ENCODE measurements at places on chromosomes 6 and 20.

GRCh38 chr20:60630609-60631008, 621.5 kb upstream of the CDH4 start:
- no peak for DNase-seq

DNA sequence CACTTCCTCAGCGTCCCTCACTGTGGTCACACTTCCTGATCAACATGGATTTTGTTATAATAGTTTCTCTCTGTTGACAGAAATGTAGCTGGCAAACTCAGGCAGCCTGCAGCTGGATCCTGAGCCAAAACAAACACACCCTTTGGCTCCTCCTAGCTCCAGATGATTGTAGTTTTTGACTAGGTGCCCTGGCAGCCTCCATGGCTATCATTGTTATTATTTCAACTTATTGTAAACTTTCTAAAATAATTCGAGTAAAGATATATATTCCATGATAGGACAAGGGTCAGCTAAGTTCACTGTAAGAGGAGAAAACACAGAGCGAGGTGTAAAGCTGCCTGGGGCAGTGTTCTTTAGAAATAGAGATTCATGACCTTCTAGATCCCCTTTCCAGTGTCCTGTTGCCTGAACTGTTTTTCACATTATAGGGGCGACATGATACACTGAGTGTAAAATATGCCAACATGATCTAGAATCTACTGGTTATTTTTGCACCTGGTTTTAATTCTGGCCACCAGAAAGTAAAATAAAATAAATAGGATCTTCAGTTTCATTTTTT, 98.2 kb upstream of the HDGFL1 start:
- no peak for DNase-seq

DNA sequence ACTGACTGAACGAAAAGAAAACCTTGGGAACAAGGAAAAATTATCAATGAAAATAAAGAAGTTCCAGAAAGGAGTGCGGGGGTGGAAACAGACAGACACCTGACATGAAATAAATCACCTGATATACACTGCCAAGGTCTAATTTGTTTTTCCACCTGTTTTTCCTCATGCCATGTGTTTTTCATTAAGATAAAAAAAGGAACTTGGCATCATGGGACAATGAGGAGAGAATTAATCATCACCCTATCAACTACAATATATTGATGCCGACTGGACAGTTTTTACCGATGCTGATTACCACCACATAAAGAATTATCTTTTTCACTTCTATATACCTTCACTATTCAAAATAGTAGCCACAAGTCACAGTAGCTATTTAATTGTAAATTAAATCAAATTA, 233.2 kb downstream of the ARHGAP18 start:
- DNase-seq: no peak

- no peak for DNase-seq
These were observed 180.2 kb downstream of the MAFB start for GRCh38 chr20:40508821-40509220.

DNA sequence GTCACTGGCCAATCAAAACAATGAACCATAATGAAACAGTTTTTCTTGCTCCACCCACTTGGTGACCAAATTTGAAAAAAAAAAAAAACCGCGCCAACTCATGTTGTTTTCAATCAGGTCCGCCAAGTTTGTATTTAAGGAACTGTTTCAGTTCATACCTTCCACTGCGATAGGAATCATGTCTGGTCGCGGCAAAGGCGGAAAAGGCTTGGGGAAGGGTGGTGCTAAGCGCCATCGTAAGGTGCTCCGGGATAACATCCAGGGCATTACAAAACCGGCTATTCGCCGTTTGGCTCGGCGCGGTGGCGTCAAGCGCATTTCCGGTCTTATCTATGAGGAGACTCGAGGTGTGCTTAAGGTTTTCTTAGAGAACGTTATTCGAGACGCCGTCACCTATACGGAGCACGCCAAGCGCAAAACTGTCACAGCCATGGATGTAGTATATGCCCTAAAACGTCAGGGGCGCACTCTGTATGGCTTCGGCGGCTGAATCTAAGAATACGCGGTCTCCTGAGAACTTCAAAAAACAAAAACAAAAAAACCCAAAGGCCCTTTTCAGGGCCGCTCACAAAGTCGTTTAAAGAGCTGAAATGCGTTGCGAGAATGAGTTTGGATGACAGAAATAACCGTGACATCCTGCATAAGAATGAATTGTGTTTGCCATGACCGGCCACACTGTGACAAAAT, 16.7 kb downstream of the HFE start:
- DNase-seq: peak; percentile 77

DNA sequence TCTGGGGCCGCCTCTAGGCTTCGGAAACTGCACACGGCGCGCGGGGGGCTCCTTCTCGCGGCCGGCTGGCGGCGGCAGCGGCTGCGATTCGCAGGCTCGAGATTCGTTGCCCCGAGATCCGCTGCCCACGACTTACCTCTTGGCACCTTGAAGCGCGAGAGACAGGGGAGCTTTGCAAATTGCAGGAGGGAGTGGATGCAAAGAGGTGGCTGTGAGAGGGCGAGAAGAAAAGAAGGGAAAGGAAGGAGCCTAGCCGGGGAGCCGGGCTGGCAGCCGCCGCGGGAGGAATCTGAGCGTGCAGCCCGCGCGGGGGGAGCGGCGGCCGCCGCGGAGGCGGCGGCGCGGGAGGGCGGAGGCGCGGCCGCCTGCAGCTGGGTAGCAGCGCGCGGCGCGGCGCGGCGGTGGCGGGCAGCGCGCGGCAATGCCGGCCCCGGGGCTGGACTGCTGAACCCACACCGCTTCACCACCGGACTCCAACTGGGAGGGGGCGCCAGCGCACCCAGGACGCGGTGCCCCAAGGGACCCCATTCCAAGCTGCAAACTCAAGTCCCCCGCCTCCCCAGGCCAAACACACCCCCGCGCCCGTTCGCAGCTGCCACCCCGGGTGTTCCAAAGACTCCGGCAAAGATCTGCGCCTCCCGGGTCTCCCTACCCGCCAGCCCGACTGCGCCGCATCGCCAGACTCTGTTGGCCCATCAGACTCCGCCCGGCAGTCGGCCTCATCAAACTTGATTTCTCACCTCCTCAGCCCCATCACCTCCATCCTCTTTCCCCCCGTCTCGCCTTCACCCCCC, 44.2 kb upstream of the SUPT3H start:
- DNase-seq: peak; percentile 71

DNA sequence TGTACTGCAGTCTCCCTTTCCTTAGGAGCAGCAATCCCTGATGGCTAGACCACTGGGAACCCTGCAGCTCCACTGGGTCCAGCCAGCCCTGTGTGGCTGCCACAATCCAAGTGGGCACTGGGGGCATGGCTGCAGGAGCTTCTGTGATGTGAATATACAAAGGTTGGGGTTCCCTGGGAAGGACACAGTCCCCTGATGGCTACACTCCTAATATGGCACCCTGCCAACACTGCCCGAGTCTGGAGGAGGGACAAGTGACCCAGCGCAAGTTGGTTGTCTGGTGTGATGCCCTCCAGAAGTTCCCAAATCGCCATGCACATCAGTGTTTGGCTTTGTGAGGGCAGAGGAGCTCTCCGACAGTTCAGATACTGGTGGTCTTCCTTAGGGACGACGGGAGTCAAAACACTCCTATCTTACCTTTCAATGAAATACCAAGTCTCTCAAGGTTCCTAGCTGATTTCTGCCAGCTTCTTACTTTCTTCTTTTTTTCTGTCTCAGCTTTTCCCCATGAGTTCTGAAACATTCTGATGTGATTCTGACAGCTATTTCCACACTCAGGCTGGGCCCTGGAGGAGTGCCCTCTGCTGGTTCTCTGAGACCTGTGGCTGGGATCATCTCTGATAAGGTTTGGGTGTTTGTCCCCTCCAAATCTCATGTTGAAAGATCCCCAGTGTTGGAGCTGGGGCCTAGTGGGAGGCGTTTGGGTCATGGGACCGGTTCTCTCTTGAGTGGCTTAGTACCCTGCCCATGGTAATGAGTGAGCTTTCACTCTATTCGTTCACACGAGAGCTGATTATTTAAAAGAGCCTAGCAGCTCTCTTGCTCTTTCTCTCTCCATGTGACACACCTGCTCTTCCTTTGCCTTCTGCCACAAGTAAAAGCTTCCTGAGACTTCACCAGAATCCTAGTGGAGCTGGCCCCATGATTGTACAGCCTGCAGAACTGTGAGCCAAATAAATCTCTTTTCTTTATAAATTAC, 15.5 kb upstream of the ZFP57 start:
- no peak for DNase-seq

DNA sequence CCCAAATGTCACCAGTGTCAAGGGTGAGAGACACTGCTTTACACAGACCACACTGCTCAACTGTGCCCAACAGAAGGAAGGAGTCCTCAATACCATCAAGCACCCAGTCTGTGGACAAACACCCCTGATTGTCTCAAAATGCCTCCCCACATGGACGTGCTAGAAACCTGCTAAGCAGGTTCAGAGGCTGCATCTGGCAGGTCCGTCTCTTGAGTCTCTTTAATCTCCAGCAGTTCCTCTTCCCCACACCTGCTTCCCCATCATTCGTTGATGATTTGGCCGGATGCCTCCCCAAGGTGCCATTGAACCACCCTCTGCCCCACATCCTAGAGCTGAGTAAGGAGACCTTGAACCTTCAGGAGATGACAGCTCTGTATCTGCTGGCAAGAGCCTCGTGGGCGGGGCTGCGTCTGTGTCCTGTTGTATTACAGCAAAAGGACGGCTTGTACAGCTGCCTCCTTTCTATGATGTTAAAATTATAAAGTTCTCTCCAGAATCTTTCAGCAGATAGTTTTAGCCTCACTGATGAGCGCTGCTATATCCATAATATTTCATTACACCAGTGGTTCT, 179.2 kb downstream of the PREX1 start:
- no peak for DNase-seq

DNA sequence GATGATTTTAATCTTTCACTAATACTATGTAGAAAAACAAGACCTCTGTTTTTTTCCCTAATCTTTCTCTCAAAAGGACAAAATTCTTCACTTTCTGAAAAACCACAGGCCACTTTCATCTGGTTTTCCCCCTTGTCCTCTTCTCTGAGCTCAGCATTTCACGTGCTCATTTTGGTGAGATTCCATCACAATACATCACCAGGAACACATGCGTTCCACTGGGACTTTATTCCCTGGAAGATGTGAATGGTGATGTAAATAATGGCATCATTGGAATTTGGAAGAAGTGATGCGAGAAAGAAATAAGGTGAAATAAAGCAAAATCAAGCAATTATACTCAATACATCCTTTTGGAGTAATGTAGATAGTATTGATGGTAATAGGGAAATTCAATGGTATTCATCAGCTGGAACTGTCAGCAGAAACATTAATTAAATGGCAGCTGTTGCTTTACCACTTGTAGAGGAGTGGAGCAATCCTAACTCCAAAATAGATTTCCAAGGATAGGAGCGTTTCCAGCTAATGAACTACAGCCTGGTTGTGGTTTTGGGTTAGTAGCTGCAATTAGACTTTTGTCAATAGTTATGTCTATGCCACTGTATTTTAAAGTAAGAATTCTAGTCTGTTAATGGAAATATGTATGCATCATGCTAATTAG, 11.5 kb downstream of the FILIP1 start:
- DNase-seq: no peak

DNA sequence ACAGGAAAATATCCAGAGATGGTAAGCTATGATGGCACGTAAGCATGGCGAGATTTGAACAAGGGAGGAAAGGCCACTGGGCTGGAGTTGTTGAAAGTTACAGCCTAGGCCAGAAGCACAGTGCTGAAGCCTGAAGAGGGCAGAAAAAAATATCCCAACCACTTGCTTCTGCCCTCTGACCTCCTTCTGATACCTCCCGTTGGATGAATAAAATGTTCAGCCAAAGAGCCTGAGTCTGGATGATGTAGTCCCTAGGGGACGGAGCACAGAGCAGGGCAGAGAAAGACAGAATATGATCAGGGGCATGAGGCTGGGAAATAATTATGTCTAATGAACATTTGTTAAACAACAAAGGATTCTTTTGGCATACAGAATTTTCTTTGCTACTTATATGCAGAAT, 19.7 kb downstream of the KLHL31 start:
- no peak for DNase-seq

DNA sequence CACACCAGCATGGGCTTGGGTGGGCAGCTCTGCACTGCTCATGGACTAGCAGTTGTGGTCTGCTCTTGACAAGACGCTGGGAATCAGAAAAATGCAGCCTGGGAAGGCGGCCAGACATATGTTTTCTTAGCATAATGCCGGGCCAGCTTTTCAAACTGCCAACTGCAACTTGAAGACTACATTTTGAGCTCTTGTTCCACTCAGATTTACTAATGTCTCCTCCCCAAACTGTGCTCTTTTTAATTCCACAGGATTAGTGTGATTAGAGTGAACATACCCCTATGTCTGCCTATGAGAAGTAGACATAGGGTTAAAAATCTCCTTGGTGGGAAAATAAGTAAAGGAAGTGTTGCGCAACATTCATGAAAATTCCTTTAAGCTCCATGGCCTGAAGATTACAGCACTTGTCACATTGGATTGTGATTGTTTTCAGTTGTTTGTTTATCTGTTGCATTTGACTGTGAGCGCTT, 5.3 kb upstream of the FNDC1 start:
- no peak for DNase-seq

DNA sequence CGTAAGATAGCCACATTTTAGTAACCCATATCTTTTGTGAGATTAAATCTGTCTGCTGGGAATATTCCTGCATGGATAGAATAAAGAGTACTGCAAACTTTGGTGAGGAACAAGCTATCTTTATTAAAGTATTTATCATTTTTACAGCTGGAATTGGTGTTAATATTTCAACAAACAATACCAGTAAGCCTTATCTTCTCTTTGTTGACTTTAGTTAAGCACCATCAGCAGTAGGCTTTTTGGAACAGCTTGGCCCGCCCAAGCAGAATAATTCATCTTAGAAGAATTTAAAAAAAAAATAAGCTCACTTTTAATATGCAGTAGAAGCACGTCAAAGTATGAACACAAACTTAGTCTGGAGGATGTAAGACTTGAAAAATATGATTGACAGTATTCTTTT, 917.8 kb upstream of the ADGRB3 start:
- DNase-seq: no peak

- no peak for DNase-seq
These were observed 82.3 kb upstream of the CLDN20 start for GRCh38 chr6:155181498-155181897.
